NCI-H510A (cell line): ENCODE measurements at places on chromosomes 7 and 10.
A peak's percentile ranks its signal among the peaks of the same experiment; 100 is the strongest.

GRCh38 chr10:123743441-123744223 is 77.5 kb downstream of the GPR26 start:
- no peak for DNase-seq

- no peak for DNase-seq
Measured at GRCh38 chr10:33271969-33272583, 62.4 kb downstream of the NRP1 start.

GRCh38 chr7:2993868-2994267 is 49.8 kb downstream of the CARD11 start:
- DNase-seq, result no peak

DNA sequence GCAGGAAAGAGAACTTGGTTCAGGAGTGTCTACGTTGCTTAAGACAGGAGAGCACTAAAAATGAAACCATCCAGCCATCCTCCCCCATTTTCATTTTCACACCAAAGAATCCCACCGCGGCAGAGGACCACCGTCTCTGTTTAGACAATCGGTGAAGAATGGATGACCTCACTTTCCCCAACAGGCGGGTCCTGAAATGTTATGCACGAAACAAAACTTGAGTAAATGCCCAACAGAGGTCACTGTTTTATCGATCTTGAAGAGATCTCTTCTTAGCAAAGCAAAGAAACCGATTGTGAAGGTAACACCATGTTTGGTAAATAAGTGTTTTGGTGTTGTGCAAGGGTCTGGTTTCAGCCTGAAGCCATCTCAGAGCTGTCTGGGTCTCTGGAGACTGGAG is 1.4 kb upstream of the IL6 start:
- no peak for DNase-seq

- peak; percentile 22 for DNase-seq
Measured at GRCh38 chr7:95246831-95247370, 77.4 kb downstream of the PON1 start.

DNA sequence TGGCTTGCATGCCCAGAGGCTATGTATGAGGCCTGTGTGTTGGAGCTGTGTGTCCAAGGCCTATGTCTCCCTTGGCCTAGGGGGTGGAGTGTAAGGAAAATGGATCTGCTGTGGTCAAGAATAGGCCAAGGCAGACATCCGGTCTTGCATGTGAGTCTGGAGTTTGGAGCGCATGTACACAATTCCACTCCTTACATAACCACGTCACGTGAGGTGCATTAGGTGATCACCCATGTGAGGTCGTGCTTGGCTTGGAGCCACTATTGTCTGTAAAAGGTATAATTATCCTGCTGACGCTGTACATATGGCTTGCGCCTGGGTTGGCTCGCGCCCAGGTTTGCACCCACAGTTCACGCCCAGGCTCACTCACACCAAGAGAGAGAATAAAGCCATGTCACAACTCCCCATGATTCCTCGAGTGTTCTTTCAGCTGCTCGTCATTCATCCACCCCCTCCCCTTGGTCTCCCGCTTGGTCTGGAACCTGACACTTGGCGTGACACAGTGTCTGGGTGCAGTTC is 105.5 kb downstream of the BICC1 start:
- DNase-seq, result no peak

DNA sequence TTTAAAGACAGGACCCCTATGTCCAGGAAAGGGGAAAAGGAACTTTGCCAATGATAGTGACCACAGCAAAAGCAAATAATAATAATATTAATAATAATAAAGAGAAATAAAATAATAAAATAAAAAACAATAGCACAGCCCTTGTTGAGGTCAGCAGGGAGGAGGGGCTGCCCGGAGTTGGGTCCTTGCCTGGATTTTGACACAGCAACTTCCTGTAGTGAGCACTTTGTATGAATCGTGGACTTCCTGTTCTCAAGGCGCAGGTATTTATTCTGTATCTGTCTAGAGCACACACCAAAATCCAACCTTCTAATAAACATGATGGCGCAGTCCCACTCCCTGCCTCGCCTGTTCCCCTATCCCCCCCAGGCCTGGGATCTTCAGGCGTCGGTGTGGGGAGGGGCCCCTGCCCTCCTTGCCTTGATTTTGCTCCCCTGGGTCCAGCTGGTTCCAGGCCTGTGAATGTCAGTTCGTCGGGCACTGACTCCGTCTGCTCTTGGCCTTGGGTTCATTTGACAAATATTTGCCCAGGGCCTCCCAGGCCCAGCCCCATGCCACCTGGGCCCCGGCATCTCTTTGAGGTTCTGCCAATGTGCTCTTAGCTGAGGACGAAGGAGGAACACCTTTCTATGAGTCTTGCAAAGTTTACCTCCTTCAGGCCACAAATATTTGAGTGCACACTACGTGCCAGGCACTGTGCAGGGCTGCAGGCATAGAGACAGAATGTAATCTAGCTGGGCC is 13.9 kb downstream of the TRIM8 start:
- no peak for DNase-seq

GRCh38 chr10:62046522-62047227 is 145.2 kb downstream of the ARID5B start:
- DNase-seq, result no peak

- no peak for DNase-seq
Measured at GRCh38 chr7:116780966-116781365, 81.4 kb upstream of the CAPZA2 start.

DNA sequence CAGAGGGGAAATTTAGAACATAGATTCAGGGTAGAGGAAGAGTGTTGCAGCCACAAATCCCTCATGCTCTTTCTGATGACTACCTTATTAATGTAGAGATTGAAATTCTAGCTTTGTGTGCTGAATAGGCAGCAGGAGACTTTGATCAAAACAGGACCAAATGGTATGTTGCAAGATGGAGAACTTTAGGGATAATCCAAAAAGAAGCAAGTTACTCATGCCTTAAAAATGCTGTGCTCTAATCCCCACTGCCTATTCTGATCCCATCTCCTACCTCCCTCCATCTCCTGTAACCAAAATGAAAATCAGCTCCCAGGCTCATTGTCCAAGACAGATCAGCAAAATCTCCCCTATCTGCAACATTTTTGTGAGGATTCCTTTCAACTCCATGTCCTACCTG is 31.3 kb downstream of the CH25H start:
- no peak for DNase-seq

DNA sequence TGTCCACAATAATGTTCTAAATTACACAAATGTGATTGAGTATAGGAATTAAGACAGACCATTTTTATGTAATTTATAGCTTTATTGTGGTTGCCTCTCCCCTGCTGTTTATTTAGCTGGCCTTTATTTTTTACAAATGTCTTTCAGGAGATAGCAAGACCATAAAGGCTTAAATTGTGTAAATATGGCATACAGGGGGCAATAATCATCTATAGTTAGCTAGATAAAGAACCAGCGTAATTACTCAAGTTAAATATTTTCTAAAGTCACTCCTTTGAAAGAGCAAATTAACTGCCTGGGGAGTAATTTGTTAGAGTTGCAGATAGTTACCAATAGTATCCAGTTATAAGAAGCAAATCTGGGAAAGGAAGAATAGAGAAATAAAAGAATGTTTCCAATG is at the start of gene MALRD1:
Gene MALRD1 (plus strand): TSS at position 313 of the 400 bp plus-strand sequence. CDS start 138 bp downstream, outside the sequence.
- no peak for DNase-seq

GRCh38 chr10:86261470-86261869 is 105.1 kb downstream of the GRID1 start:
- DNase-seq, result no peak

- no peak for DNase-seq
Measured at GRCh38 chr10:3832022-3832786, 47.2 kb upstream of the KLF6 start.

DNA sequence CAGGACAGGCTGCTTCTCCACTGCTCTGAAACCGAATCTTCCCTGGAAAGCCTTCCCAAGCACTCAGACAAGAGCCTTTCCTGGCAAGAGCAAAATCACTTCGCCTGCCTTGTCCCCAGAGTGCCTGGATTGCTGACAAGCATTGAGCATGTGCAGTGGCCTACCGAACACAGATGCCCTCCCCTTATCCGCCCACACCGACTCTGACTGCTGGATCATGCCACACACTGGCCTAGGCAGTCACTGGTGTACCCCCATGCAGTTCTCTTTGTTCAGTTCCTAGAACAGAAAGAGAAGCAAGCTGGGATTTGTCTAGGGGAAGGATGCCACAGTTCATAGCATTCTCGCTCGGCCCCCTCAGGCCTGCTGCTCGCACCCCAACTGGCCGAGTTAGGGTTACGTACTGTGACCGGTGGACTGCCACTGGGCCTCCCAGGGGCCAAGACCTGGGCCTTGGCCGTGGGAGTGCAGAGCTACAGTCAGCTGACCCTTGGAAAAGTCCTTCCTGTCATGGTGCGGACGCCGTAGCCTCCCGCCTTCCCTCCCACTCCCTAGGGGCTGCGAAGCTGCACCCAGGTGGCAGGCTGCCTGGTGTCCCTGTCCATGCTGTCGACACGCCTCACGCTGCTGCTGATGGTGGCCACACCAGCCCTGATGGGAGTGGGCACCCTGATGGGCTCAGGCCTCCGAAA is 6.9 kb downstream of the ABCB8 start:
- DNase-seq, result no peak

DNA sequence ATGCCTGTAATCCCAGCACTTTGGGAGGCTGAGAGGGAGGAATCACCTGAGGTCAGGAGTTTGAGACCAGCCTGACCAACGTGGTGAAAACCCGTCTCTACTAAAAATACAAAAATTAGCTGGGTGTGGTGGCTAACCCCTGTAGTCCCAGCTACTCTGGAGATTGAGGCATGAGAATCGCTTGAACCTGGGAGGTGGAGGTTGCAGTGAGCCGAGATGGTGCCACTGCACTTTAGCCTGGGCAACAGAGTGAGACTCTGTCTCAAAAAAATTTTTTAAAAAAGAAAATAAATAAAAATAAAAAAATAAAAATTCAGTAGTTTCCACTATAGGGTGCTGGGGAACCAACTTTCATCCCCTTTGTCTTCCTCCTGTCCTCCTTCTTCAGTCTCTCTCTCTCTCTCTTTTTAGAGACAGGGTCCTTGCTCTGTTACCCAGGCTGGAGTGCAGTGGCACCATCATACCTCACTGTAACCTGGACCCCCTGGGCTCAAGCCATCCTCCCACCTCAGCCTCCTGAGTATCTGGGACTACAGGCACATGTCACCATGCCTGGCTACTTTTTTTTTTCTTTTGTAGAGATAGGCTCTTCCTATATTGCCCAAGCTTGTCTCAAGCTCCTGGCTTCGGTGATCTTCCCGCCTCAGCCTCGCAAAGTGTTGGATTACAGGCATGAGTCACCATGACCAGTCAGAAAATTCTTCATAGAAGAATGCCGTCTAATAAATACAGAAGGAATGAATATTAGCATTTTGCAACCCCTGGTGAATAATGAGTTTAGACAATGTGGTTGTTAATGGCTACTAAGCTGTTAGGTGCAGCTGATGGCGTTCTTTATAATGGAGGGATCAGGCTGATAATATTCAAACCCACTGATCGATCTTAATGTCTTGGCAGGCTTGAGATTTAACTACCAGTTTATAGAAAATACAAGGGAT is 20.6 kb downstream of the RBM20 start:
- DNase-seq, result no peak

DNA sequence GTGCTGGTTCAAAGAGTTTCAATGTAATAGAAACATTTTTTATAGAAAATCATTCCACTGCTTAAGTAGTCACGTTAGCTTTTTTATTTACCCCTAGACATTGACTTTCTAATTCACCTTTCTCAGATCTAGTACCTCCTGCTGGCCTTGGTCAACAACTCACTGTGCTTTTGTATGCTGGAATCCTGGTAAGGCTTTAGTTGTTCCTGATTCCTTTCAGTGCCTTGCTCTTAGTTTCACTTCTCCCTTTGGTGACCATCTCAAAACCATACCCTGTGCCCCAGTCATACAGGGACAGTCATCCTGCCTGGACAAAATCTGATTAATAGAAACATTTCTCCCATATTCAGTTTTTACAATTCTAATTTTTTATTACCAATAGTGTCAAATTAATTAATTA is 130.2 kb downstream of the GPR37 start:
- DNase-seq, result no peak

DNA sequence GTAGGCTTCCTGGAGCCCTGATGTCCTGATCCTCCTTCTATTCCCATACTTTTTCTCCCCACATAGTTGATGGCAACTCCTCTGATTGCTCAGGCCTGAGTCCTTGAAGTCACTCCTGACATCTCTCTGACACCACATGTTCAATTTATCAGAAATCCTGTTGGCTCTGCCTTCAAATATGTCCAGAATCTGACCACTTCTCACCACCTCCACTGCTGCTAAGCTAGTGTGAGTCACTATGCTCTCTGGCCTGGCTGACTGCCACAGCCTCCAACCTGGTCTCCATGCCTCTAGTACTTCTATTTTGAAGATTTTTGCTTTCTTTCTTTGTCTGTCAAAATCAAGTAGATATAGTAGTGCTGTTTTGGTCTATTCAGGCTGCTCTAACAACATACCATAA is 53.0 kb downstream of the TMEM229A start:
- DNase-seq, result no peak

- DNase-seq, result no peak
Measured at GRCh38 chr10:132237871-132238270, 51.1 kb downstream of the DPYSL4 start.

- no peak for DNase-seq
Measured at GRCh38 chr7:132656846-132657776, 80.8 kb upstream of the PLXNA4 start.

GRCh38 chr7:131226514-131226865 is 101.2 kb upstream of the MKLN1 start:
- no peak for DNase-seq

DNA sequence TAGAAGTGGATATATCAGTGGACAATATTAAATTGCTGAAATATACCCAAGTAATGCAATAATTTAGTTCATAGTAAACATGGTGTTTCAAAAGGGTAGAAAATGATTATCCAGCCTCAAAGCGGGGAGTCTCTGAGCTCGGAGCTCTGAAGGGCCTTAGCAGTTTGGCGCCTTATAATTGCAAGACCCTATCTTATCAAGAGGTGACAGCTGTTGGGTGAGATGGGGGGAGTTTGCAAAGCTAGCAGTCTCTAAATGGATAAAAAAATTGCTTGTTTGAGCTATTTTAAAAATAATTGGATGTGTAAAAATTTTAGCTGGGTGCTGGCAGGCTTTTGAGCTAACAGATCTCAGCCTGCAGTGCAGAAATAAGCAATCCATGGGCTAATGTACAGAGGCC is 219.2 kb downstream of the CCSER2 start:
- DNase-seq, result no peak

DNA sequence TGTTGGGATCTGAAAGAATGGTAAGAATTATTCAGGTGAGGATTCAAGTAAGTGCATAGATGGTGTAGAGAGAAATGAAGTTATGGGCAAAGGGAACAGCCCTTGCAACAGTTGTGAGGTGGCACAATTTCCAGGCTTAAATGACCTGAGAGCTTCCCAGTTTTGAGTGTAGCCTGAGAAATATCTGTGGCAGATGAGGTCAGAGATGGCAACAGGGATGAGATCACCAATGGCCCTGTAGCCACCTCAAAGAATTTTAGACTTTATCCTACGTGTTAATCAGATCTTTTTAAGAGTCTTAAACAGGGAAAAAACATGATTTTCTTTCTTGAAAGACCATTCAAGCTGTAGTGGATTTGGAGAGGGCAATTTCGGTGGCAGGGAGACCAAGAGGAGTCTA is 1.9 kb upstream of the NRF1 start:
- no peak for DNase-seq

DNA sequence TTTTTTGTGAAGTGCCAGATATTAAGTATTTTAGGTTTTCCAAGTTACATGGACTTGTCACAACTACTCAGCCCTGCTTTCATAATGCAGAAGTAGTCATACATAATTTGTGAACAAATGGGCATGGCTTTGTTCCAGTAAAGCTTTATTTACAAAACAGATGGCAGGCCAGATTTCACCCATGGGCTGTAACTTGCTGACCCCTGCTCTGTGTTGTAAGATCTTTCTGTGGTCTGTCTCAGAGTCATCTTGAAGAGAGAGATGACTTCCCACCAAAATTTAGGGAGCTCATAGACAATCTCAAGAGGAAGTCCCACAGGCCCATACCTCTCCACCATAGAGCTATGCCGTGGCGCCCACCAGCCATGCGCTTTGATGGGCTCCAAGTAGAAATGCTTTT is 616.1 kb downstream of the LRMDA start:
- DNase-seq, result no peak
